SHP77 treated with DMSO at 0.1 percent for 48 hours (cell line): ENCODE measurements at places on chromosomes 4 and X.
A peak's percentile ranks its signal among the peaks of the same experiment; 100 is the strongest.

DNA sequence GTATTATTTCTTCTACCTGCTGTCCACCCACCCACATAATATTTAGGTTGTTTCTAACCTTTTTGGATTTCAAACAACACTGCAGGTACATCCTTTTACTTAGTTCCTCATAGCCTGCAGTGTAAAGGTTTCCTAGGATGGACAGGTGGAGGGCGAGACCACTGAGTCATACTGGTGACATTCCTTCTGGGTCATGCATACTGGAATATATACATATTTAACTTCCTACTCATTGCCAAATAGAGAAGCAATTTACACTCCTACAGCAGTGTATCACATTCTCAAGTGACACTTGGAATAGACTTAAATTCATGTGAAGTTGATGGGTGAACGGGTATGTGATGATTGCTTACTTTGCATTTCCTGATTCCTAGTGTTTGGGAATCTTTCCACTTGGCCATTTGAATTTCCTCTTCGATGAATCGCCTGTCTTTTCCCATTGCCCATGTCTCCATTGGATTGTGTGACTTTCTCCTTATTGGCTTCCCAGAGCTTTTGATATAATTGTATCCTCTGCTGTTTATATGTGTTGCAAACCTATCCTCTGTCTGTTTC is 8.2 kb upstream of the PPP2R2C start:
- no peak for DNase-seq

DNA sequence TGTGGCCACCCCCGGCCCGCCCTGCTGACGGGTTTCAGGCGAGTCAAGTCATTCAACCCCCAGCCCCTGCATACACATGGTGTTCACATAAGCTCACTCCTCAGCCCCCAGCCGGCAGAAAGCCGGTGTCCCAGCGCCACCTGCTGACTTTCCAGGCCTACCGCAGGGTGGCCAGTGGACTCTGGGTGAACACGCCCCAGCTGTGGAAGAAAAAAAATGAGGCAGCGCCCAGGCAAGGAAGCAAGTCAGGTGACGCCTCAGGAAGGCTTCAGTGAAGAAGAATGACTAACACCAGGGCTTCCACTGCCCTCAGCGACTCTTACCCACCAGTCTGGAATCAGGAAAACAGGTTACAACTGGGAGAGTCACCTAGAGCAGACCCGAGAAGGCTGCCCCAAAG is 15.8 kb downstream of the BCAP31 start:
- no peak for DNase-seq

DNA sequence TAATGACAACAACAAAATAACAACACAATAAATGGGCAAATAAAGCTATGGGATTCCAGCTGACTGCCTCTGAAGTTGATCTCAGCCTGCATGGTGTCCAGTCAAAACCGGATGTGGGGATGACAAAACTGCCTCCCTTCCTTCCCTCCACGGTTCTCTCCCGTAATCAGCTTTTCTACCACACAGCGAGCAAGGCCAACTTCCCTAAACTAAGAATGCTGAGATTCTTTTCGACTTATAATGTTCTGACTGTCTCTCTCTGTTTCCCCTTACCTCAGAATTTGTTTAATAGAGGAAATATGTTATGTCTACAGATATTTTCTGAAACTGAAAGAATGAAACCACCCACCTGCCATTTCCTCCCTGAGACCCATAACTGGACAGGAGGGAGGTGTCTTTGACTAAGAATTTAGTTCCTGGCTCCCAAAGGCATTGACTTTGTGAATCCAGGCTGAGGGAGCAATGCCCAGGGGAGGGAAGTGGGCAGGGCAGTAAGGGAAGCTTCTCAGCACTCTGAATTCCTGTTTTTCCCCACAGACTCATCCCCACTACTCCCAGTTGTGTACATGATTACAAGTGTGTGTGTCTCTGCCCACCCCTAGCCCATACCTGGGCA is 1.0 kb upstream of the TLR1 start:
- no peak for DNase-seq

- no peak for DNase-seq
Observed at GRCh38 chr4:173685831-173686210, 155.8 kb upstream of the HAND2 start.

DNA sequence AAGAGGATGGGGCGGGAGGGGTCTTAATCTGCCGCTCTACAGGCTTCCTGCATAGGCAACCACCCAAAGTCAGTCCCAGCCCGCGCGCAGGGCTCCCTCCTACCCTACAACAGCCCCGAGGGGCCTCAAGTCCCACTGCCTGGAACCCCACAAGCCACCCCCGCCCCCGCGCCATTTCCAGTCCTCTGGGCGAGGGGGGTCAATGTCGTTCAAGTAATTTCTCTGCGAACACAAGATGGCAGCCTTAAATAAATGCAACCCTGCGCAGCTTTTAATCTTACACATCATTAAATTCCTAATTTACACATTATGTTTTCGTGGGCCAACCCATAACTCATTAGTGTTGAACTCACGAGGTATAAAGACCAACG is 92.9 kb downstream of the BCOR start:
- DNase-seq: no peak

- no peak for DNase-seq
Observed at GRCh38 chr4:38568768-38569167, 95.2 kb upstream of the KLF3 start.

DNA sequence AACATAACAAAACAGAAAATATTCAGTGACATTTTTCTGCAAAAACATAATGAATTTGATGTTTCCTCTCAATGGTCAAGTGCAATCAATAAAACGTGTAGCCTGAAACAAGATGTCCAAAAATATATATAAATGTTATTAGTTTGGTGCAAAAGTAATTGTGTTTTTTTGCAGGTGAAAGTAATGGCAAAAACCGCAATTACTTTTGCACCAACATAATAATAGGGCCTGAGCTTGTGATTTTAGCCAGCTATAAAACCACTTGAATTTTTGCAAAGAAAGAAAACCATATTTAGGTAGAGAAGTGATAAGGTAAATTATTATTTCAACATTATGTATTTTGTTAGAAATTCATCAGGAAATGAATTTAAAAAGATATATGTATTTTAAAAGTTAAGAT is 475.3 kb upstream of the AMOT start:
- DNase-seq: no peak

- no peak for DNase-seq
Observed at GRCh38 chr4:25862411-25863346, at the start of gene SEL1L3. Gene SEL1L3 (minus strand): TSS chr4:25862988. CDS start chr4:25862836, 152 bp downstream.

GRCh38 chr4:106695501-106696262 is 327.1 kb upstream of the GIMD1 start:
- no peak for DNase-seq

DNA sequence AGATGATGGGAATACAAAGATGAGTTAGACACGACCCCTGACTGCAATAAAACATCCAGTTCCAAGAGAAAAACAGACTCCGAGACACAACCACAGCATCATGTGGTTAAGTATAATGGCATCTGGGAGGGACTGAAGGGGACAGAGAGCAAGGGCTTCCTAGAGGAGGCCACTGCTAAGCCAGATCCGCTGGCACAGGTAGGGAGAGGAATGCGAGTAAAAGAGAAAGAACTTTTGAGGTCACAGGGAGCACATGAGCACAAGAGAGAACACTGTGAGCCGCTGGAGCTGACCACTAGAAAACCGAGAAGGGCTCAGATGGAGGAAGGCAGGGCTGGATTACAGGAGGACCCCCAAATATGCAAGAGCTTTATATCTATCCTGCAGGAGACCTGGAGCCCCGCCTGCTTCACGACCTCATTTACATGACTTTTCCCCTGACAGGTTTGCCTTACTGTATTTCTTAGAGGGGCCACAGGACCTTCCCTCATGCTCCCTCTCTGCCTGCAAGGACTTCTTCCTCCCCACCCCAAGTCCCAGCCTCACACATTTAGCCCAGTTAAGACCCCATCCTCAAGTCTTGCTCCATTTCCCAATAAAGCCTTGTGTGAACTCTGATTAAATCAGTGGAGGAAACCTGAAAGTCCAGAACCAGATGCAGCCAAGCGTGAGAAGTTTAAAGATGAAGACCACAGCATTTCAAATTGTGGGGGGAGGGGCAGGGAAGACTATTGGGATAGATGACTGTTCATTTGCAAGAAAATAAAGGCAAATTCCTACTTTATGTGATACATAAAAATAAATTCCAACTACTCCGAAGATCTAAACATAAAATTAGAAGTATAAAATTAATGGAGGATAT is 29.6 kb downstream of the MFAP3L start:
- DNase-seq: no peak

DNA sequence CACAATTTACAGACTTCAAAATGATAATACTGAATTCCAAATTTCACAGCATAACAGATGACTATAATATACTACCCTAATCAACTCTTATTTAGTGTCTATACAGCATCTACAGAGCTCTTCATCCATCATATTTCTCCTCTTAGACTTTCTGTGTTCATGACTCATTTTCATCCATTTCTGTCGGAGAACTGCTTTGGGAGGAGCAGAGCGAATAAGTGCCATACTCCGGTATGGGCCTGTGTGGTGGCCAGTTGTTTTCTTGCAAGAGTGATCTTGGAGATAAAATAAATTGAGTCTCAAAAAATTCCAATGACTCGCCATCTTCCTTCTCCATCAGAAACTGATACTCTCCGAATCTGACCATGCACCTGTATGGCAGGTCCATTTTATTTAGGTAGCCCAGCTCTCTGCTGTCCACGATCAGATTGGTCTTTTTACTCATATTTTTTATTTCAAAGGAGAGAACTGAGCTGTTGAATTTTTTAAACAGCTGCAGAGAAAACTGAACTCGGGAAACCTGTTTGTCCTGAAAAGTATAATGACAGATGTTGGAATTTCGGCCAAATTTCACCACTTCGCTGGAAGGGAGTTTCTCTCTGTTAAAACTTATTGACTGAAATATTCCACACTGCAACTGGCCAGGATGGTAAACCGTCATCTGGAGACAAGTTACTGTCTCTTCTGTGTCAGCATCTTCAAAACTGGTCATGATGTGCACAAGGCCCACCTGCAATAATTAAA is 7.8 kb downstream of the TIFA start:
- no peak for DNase-seq

GRCh38 chr4:156378033-156378665 is 424.5 kb upstream of the CTSO start:
- DNase-seq: no peak

DNA sequence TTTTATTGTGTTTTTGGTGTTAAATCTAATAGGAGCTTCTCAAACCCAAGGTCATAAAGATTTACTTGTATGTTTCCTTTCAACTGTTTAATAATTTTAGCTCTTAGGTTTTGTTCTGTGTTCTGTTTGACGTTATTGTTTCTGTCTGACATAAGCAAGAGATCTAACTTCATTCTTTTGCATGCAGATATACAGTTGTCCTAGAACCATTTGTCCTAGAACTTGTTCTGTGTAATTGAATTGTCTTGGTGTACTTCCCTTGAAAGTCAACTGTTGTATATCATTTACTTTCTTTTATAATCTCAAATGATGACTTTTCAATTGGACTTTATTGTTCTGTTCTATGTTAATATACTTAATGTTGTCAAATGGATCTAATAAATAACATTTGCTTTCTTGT is 977.1 kb downstream of the FAT4 start:
- no peak for DNase-seq

DNA sequence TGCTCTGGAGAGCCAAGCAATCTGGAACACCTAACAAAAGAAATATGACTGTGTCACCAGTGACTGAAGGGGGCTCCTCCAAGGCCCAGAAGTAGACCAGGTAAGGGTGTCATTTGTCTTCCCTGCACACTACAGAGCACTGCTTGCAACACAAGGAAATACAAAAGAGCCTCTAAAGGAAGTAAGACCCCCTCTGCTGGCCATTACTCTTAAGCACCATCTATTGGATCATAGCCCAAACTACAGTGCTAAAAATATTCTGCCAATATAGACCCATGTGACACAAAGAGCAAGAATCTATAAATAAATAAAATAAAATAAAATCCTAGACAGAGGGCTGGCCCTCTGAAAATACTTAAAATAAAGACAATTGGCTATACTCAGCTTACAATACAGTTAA is 528.7 kb downstream of the TMA16 start:
- DNase-seq: no peak

- no peak for DNase-seq
Observed at GRCh38 chr4:33400504-33400903, 2680.3 kb downstream of the PCDH7 start.

DNA sequence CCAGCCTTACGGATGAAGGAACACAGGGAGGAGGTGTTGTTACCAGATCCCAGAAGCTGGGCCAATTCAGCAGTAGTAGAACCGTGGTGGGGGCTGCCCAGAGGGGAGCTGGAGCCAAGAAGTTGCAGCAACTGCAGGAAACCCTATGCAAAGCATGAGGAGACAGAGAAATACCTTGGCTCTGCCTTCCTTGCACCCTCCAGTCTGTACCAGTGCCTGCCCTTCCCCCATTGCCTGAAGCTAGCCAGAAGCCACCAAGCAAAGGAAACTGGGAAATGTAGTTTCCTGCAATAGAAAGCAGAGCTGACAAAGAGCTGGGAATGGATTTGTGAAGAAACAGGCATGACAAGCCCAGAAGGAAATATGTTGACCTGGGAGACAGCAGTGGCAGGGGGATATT is 108.7 kb upstream of the FUNDC1 start:
- DNase-seq: no peak

DNA sequence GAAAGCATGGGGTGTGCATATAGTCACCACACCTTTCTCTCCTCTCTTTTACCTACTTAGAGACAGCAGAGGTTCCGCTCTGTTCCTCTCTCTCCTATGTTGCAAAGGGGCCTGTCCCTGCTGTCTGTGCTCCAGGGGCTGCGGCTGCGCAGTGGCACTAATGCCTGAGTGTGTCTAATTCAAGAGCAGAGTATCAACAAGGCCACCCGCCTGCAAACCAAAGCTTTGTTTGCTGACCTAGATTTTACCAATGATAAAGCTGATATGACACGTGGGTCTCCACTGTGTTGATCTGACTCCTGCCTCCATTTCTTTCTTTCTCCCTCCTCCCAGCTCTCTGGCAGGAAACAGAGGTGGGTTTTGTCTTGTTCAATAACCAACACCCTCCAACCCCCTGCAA is 74.9 kb downstream of the NSG1 start:
- peak; percentile 2 for DNase-seq

DNA sequence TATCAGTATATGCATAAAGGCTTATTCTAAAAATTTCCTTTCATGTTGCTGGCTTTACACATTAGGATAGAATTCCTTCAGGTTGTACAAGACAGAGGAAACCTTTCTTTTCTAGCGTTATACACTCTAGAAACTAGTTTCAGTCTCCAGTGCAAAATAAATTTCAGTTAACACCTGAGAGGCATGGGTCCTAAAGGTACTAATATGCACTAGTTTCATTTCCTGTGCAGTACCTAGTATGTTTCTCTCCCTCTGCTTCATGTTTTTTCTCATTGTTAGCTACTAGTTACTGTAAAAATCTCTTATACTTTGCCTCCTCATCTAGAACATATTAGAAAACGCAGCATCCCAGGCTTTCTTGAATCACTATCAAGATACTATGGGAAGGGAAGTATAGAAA is 54.0 kb downstream of the SNX25 start:
- no peak for DNase-seq

GRCh38 chrX:17587366-17587765 is 149.9 kb upstream of the SCML1 start:
- no peak for DNase-seq

GRCh38 chrX:29661290-29661689 is 554.1 kb upstream of the MAGEB2 start:
- DNase-seq: no peak

GRCh38 chrX:40437348-40437747 is 143.4 kb upstream of the ATP6AP2 start:
- no peak for DNase-seq
